ENCODE measurements at places on chromosomes 11 and 22.
A peak's percentile ranks its signal among the peaks of the same experiment; 100 is the strongest.

GRCh38 chr11:113618360-113618759, 87.7 kb downstream of the TMPRSS5 start:
- DNase-seq, result no peak

DNA sequence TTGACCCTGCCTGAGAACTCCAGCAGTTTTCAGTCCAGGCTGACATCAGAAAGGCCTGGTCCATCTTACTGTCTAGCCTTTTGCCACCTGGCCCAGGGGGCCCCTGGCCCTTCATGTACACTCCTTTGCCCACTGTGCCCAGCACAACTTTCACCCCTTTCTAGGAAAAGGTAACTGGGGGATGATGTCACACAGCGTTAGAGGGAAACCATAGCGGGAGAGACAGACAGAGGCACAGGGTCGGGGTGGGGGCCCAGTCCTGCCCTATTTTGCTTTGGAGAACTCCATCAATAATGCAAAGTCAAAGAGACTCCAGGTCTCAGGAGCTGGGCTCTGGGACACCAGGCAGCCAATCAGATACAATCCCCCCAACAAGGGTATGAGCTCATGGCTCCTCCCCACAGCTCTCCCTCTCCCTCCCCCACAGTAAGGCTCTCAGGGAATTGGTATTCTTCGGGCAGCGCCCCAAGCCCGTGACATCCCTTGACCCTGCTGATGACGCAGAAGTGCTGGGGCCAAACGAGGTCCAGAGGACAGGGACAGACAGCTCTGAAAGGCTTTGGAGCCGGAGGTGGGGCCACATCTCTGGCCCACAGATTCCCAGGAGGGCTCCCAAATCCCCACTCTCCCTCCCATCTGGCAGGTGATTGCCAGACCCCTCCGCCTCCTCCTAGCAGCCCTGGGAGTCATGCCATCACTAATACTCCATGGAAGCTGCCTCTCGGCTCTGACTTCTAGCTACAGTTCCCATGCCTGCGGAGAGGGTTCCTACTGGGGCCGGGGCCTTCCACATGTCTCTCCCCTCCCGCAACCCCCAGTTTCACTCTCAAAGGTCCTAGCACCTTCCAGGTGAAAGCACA, 5.9 kb downstream of the USP2 start:
- no peak for DNase-seq

- no peak for DNase-seq
Observed at GRCh38 chr11:46682773-46683752, 17.4 kb downstream of the ARHGAP1 start.

DNA sequence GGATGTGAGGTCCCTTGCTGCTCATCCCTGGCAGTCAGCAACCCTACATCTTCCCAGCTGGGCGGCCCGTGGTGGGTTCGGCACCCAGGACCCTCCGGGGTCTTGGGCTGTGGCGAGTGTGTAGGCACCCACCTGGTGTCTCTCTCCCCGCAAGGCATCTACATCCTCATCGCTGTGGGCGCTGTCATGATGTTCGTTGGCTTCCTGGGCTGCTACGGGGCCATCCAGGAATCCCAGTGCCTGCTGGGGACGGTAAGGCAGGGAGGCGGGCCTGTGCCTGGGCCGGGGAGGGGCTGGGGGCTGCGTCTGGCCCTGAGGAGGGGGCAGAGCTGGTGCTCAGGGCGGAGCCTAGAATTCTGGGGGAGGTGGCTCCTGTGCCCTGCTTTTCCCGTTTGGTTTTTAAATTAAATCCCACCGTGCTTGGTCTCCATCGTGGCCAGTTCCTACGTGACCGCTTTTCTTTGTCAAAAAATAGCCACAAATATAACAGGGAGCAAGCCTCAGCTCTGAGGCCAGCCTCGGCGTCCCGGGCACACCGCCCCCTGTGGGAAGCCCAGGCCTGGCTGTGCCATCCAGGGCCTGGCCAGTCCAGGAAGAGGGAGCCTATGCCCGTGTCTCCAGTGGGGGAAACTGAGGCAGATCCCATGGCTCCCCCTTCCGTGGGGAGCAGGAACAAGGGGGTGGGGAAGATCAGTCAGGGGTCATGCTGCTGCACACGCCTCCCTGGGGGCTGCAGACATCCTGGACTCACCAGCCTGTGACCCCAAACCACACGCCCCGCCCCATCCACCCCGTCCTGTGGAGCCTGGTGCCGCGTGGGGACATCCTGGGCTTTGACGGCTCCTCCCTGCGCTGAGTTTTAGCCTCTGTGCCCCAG, 6.4 kb upstream of the TSSC4 start:
- no peak for DNase-seq

DNA sequence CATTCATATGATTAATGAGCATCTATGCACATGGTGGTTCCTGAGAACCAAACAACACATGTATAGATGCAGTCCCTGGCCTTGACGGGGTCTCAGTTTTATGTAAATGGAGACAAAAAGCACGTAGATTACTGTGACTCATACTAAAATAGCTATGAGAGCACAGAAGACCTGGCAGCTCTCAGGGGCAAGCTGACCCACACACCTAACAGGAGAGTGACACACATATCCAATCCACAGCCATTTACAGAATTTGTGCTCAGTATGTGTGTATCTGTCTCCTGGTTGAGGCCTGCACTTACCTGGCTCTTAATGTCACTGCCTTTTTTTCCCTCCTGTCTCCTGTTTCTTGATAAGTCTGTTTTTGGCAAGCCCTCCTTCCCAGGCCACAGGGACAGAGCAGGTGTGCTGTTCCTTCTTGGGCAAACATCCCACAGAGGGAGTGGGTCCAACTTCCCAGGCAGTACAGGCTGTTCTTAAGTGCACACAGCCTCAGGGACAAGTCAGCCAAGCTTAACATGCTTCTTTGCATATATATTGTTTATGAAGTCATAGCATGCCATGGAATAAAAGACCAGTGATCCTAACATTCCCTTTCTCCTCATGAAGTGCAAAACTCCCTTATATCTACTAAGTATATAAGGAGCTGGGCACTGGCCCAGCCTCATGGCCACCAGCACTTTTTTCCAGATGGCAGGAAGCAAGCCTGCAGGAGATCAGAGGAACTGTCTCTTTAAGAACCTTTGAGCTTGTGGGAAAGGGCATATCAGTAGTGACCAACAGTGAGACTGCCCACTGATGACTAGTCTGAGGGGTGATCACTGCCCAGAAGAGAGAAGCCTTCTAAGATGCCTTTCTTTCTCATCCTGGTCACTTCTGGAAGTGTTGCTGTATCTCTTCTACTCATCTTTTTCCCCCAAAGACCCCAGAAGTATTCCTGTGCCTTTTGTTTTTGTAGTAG, 124.7 kb upstream of the CCDC90B start:
- peak; percentile 10 for DNase-seq

- no peak for DNase-seq
Observed at GRCh38 chr11:14041040-14041439, 78.5 kb downstream of the SPON1 start.

DNA sequence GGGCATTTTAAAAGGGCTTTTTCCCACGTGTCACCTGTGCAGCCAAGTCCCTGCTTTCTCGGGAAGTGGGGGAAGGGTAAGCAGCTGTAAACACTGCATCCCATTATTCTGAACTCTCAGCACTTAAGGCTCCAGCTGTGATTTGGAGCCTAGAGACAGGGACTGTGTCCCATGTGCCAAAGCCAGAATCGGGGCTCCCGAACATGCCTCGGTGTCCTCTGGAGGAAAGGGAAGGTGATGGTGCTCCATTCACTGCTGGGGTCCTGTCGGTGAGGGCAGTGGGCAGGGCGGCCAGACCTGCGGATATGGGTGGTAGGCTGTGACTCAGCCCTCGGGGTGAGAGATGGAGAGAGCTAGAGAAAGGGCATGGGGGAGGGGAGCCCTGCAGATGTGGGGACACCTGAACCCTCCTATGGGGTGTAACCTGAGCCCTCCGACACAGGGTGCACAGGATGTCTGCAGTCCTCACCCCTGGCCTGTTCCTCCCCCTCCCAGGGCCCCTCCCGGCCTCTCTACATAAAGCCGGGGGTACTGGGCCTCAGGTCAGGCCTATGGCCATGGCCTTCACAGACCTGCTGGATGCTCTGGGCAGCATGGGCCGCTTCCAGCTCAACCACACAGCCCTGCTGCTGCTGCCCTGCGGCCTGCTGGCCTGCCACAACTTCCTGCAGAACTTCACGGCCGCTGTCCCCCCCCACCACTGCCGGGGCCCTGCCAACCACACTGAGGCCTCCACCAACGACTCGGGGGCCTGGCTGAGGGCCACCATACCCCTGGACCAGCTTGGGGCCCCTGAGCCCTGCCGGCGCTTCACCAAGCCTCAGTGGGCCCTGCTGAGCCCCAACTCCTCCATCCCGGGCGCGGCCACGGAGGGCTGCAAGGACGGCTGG, 31.8 kb downstream of the CAPN1 start:
- DNase-seq, result no peak

GRCh38 chr11:94066901-94067429, 45.8 kb downstream of the HEPHL1 start:
- DNase-seq, result no peak

DNA sequence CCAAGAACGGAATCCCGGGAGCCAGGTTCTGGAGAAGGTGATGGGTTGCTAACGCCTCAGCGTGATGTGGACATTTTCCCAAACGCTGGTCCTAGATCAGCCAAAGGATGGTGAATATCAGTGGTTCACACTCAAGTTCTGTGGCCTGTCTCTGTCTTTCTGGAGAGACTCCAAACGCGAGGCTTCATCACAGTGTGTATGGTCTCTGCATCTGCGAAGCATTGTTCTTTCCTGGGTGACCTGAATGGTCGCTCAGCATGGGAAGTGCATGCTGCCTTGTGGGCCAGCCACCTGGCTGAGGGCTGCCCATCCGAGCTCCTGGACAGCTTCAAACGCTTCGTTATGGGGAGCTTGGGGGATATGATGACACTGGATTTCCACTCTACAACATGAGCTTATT, 810.0 kb downstream of the TBC1D22A start:
- no peak for DNase-seq

- DNase-seq, result no peak
Observed at GRCh38 chr11:117591316-117592039, 205.5 kb downstream of the DSCAML1 start.

DNA sequence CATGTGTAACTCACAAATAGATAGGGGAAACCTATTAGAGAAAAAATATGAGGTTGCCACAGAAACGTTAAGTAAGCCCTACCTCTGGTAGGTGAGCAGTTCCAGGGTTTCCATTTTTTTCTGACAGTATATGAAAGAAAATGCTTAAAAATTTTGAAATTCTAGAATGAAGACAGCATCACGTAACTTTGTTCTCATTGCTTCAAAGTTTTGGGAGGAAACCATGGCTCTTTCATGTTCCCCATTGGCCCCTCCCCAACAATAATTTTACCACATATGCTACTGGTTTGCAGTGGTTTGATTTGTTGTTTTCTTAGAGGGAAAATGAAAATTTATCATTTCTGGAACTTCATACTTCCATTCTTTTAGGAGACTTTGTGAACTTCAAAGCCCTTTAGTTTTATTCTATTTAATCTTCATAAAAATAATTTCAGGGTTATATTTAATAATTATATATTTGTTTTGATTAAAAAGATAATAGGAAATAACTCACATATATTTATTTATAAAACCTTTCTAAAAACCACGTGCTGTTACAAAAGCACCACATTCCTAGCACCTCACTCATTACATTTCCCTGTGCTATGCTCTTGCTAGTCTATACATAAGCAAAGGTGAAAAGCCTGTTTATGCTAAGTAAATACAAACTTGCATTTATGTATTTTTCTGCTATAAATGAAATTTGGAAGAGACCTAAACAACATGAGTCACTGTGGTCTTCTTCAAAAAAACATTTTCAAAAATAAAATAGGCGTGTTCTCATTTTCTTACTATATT, 113.4 kb downstream of the CASP12 start:
- no peak for DNase-seq

- peak; percentile 56 for DNase-seq
Observed at GRCh38 chr11:90204832-90205646, 17.8 kb downstream of the CHORDC1 start.

DNA sequence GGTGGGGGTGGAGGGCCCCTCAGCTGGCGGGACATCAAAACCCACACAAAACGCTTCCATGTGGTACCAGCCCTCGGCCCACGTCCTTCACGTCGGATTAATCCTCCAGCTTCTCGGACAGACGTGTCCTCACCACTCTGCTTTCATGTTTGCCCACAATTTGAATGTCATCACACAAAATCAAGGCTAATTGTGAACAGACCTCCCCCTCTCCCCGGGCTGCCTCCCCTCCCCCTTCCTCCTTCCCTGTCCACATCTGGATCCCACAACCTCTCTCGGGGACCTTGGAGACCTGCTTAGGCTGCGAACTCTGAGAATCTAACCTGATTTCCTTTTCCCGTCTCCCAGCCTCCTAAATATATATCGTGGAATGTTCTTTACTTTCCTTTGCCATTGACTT, 262.9 kb downstream of the MN1 start:
- no peak for DNase-seq

- no peak for DNase-seq
Observed at GRCh38 chr22:49691256-49691655, 136.4 kb downstream of the BRD1 start.

- no peak for DNase-seq
Observed at GRCh38 chr11:3626250-3626960, 15.4 kb downstream of the ART5 start.

DNA sequence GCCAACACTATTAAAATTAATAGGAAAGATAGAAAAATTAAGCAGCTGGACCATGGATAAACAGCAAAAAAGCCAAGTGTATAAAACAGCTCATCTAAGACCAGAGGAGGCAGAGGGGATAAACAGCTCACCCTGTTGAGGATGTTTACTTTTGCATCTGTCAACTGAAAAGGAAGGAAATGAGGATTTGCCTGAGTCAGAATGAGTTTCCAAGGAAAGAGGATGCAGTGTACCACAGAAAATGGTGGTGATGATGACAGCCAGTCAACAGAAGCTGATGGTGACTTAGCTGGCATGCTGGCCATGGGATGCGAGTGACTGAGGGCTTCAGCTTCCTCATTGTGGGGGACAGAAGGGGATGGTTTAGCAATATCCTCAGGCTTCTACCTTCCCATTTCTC, 183.5 kb downstream of the KIRREL3 start:
- DNase-seq, result no peak

- DNase-seq, result no peak
Observed at GRCh38 chr22:36879775-36880174, 19.0 kb downstream of the NCF4 start.

DNA sequence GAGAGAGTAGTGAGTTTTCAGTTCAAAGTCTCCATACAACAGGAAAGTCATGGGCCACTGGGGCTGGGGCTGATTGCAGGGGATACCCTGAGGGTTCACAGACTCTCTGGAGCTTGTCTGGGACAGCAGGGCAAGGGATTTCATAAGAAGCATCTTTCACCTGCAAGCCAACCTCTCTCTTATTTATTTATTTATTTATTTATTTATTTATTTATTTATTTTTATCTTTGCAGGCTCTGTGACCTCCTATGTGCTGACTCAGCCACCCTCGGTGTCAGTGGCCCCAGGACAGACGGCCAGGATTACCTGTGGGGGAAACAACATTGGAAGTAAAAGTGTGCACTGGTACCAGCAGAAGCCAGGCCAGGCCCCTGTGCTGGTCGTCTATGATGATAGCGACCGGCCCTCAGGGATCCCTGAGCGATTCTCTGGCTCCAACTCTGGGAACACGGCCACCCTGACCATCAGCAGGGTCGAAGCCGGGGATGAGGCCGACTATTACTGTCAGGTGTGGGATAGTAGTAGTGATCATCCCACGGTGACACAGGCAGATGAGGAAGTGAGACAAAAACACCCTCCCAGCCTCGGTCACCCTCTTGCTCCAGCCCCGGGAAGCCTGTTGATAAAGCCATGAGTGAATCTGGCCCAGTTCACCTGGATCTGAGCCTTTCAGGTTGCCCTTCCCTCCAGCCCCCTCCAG, 68.4 kb downstream of the GGTLC2 start:
- no peak for DNase-seq

Data from small intestine (tissue), 16 donors.